ENCODE measurements at places on chromosomes 3 and 15.

- no peak for DNase-seq
These were observed 9.5 kb downstream of the RPSA start for GRCh38 chr3:39415983-39416382.

DNA sequence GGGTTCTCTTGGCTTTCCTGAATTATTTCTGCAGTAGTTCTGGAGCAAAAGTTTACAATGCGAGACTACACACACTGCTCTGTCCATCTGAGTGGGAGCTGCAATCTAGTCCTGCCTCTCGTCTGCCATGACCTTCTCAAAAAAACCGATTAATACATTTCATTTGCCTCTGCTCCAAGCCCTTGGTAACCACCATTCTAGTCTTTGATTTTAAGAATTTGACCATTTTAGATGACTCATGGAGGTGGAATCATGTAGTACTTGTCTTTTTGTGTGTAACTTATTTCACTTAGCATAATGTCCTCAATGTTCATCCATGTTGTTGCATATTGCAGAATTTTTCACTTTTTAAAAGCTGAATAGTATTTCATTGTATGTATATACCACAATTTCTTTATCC is 356.9 kb downstream of the SV2B start:
- no peak for DNase-seq

GRCh38 chr3:154126651-154127050 is 5.5 kb downstream of the ARHGEF26 start:
- no peak for DNase-seq

GRCh38 chr15:47158573-47158972 is 558.7 kb upstream of the SEMA6D start:
- DNase-seq, result no peak

DNA sequence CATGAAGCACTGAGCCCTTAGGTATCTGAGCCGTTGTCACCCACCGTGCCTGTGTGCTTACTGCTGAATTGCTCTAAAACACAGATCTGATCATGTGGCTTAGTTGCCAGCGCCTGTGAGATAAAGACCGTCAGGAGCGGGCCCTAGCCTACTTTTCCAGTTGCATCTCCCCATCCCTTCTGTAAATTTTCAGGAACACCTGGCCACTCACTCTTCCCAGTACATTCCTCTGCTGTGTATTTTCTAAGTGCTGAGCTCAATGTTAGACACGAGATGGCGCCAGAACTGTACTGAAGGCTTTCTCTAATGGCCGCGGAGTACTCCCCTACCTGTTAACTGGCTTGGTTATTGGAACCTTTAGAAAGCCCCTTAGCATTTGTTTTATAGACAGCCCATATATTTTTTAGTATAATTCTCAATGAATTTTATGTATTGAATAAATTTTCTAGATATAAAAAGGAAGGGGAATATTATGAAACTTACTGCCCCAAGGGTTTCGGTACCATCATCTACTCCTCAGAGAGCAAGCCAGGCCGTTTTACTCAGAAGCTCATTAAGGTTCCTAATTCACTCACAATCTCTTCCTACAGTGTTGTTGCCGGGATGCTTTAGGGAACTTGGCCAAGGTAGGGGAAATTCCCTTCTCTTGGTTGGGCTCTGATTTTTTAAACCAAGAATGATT is 16.7 kb upstream of the WNT7A start:
- DNase-seq, result no peak

- DNase-seq, result no peak
These were observed 32.9 kb downstream of the CD200R1L start for GRCh38 chr3:112813723-112814171.

GRCh38 chr15:73620078-73620477 is 13.1 kb downstream of the NPTN start:
- DNase-seq, result no peak

DNA sequence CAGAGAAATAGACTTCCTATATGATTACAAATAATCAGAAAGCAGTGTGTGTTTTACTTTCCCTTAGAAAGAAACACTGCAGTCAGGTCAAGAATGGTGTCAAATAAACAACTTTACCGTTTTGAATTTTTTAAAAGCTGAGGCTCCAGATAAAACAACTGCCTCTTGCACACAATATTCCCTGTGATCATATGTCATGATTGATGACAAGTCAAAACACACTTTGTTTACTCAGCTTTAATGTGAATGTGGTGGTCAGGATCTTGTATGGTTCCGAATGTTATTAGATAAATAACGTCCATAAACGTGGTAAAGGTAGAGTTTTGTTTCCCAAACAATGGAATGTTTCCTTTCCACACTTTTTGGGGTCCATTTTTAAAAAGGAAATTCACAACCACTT is 428.4 kb upstream of the MDFIC2 start:
- no peak for DNase-seq

Data from GM12892 (cell line).